Renal cortex interstitium (tissue), 15 donors: ENCODE measurements at places on chromosomes 12 and 14.

DNA sequence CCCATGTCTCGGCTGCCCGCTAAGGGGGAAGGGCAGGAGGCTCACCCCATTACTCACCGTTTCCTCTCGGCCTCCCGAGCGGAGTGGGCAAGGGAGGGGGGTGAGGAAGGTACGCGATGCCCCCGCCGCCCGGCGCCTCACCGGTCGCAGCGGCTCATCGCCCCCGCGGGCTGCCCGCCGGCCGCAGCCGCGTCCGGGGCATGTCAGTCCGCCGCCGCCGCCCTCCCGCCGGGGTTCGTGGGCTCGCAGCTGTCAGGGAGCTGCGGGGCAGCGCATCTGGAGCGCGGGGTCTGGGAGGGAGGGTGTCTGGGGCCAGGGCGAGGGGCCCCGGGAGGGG lies 461 bp downstream of the SLC8A3 start:
- peak; percentile 3 for DNase-seq

DNA sequence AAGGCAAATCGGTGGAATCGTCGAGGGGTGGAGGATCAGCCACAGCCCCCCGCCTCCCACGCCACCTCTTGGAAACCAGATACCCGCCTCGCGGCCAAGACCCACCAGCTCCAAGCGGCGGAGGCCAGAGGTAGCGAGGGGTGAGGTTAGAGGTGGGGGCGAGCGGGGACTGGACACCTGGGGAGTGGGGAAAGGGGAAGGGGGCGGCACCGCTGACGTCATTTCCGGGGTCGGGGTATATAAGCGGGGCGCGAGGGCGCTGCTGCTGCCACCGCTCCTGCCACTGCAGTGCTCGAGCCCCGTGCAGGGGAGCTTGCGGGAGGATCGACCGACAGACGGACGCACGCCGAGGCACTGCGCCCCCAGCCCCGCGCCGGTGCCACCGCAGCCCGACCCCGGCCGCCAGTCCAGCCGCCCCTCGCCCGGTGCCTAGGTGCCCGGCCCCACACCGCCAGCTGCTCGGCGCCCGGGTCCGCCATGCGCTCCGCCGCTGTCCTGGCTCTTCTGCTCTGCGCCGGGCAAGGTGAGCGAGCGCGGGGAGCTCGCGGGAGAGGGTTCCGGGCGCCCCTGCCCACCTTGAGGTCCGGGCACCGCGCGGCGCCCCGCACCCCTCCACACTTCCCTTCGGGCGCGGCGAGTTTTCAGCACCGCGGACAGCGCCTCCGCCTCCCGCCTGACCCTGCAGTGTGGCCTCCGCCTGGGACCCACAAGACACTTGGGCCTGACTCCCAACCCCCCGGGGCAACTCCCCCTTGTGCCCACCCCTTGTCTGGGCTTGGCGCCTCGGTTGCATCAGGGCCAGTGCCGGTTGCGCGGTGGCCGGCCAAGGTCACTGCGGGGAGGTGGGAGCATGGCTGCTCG lies at the start of gene CHGA:
TSS of gene CHGA (plus strand) at position 268 of the 861 bp plus-strand sequence. CDS start at position 478, 210 bp downstream.
- peak; percentile 75 for DNase-seq

DNA sequence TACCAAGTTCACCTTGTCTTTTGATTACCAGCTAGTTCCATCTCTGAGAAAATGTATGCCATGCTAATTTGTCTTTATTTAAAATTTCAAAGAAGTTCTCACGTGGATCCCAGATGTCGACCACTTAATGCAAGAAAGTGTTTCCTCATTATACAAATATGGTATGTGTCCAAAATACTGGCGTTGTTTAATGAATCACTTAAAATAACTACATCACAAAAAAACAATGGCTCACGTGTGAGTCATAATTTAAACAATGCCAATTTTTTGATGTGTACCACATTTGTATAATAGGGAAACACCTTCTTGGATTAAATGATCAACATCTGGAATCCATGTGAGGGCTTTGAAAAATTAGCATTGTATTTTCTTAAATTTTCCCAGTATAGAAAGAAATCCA lies 40.8 kb downstream of the DBX2 start:
- DNase-seq = no peak

GRCh38 chr14:53011053-53011462 lies 60.2 kb upstream of the FERMT2 start:
- no peak for DNase-seq

DNA sequence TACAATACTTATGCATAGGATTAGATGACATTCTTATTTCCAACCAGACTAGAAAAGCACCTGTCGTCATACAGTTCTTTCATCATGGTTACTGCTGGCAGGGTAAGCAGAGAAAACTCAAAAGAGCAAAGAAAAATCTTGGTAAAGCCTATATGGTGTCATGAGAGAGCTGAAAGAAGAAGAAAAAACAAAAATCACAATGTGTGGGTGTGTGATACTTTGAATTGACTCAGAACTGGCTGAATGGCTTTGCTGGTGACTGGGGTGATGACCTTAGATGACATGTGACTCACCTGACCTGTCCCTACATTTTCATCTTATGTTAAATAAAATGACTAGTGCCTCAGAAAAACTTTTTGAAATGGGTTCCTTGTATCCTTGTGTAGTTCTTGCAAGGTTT lies 278.1 kb upstream of the LMO3 start:
- DNase-seq = no peak
